ENCODE measurements at places on chromosomes 2 and 18.

DNA sequence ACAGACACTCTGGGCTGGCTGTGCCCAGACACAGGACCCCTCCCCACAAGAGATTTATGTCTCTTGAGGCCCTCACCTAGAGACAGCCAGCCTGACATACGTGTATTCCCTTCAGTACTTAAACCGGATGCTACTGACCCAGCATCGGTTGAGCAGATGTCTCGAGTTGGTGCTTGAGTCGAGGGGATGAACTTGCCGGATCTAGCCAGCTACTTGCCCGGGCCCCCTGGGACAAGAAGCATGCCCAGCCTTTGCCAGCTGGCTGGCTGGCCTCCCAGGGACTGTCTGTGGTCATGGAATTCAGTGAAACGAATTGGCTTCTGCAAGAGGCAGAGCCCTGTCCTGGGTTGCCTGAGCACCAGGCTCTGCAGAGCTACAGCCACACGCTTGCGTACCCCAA lies 36.0 kb downstream of the DNMT3A start:
- DNase-seq, result no peak

DNA sequence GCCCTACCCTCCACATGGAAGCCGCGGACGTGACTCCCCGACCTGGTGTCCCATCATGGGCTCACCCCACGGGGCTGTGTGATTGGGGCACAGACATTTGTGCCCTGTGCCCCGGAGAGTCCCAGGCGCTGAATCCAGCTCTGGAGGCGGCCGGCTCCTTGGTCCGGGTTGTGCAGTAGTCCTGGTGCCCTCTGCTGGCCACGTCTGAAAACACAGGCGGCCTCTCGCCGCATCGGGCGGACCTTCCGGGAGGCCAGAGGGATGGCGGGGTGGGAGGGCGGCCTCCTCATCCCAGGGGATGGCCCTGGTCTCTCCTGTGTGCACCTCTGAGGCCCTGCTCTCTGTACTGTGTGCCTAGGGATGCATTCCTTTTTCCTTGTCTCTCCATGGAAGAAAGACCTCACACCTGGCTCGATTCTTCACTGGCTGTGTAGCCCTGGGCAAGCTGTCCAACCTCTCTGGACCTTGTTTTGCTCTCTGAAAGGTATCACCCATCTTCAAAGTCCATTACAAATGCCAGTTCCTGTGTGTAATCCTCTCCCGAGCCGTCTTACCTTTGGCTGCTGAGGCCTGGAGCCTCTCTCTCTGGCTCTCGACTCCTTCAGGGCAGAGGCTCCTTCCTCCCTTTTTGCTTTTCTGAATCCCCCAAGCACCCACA lies 27.6 kb downstream of the CELF4 start:
- DNase-seq, result no peak

GRCh38 chr2:212173331-212173730 lies 365.3 kb downstream of the ERBB4 start:
- DNase-seq, result no peak

DNA sequence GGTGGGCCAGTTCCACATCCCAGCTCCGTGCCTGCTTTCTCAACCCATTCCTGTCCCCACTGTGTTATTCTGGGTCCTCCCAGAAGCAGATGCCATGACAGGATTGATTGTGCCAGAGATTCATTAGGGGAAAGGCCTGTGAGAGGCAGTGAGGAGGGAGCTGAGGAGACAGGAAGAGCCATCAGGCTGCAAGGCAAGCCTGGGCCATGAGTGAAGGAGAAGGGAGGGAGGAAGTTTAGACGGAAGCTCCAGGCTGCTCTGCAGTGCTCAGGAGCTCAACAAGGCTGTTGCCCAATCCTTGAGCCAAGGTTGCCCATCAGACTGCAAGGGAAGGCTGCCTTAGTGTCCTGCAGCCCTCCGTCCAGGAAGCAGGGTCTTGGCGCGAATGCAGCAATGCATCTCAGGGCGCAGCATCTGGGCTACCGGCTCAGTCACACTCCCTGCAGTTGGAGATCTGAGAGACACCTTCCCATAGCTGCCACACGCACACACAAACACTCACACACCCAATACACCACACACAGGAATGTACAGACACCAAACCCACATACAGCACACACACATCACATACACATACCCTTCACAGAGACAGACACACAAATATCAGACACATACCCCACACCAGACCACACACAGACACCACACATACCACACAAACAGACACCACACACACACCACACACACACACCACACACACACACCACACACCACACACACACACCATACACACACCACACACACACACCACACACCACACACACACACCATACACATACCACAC lies 139.5 kb upstream of the NDUFV2 start:
- DNase-seq, result no peak

- DNase-seq, result no peak
Measured at GRCh38 chr2:228367356-228367755, 185.9 kb upstream of the SPHKAP start.

- DNase-seq, result no peak
Measured at GRCh38 chr18:49721981-49722380, 91.4 kb downstream of the ACAA2 start.

DNA sequence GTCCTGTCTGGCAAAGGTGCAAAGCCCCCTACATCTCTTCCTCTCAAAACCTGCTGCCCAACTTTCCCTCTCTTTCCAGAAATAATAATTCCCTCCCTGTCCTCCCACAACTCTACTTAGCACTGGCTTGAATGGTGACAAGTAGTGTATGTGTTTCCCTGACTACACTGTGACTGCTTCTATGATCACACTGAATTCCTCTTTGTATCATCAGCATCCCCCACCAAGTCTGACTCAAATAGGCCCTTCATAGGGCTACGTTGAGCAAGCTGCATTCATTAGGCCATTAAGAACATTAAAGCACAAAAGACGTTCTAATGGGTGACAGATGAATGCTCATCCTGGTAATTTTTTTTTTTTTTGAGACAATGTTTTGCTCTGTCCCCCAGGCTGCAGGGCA lies 13.7 kb upstream of the ST3GAL5 start:
- no peak for DNase-seq

- no peak for DNase-seq
Measured at GRCh38 chr2:40160751-40161218, 291.1 kb downstream of the SLC8A1 start.

- DNase-seq, result no peak
Measured at GRCh38 chr2:98142106-98142791, 55.3 kb downstream of the VWA3B start.

DNA sequence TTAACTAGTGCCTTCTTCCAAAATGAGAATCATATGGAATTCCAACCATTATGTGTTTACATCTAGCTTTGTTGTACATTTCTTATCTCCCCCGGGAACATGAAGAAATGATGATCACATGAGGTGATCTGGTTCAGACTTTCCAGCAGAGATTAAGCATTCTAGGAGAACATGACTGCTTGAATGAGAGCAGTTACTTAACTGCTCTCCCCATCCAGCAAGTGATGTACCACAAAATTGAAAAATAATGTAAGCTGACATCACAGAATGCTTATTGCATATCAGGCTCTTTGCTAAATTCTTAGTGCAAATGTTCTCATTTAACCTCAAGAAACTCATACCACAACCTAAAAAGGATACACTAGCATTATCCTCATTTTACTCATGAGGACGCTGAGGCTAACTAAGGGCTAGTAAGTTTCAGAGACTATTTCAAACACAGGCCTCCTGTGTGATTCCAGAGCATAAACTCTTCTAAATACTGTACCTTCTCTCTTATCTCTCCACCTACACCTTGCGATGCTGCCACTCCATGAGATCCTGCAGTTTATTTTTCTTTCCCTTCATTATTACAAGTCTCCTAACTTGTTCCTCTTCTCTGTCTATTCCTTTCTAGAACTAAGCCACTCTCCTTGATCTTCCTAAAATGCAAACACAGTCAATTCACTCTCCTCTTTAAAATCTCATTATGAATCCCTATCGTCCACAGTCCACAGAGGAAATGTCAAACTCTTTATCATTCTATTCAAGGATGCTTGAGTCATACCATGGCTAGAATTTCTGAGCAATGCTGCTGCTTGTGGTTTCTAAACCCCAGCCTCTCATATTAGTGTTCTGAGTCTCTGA lies 1224.8 kb upstream of the ZEB2 start:
- DNase-seq, result no peak

DNA sequence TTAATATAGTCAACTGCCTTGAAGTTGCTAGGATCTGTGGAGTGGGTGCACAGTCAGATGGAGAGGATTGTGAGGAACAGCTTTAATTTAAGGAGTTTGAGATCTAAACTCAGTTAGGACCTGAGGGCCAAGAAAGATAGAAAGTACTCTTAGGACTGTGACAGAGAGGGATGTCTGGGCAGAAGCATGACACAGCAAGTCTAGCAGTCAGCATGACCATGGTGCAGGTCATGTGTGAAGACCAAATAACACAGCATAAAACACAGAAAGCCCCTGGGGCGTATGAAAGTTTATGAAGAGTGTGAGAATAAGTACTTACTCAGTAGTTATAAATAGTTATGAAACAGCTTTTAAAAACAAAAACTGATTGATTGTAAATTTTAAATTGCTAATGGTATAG lies 107.2 kb downstream of the GALNT1 start:
- DNase-seq, result no peak

GRCh38 chr18:3456686-3457069 lies 6.7 kb downstream of the TGIF1 start:
- DNase-seq, result no peak

DNA sequence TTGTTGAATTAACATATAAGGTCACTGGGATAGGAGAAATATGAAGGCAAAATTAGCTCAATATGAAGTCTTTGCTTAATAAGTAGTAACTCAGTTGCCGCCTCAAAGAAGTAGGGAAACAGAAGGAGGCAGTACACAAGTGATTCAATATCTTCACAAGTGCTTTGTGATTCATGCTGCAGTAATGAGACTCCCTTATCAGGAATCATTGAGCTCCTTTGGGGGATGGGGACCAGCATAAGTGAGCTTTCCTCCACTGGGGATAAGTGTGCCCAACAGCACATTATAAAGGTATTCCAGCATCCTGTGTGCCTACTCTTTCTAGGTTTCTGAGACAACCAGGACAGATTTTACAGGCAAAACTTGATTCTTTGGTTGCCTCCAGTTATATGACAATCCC lies 323.4 kb upstream of the UBE2E3 start:
- DNase-seq, result no peak

DNA sequence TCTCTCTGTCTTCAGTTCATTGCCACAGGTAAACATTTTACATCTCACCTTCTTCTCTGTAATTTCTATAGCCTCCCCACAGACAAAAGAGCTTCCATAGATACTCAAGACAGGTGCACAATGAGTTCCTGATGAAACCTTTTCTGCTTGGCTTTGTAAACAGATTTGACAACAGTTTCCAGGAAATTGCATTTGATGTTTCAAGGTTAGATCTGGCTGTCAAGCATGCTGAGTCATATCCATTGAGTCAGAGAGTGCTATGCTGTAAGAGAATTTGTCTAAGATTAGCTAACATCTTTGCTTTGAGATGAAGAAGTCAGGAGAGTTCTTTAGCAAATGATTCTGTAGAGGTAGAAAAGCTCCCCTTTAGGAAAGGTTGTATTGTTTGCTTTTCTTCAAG lies 40.6 kb upstream of the MAP2 start:
- no peak for DNase-seq

DNA sequence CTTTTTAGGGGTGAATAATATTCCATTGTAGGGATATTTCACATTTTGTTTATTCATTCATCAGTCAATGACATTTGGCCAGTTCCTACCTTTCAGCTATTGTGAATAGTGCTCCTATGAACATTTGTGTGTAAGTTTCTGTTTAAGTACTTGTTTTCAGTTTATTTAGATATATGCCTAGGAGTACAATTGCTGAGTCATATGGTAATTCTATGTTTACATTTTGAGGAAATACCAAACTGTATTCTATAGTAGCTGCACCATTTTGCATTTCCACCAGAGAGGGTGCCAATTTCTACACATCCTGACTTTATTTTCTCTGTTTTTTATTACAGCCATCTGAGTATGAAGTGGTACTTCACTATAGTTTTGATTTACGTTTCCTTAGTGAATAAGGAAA lies 54.4 kb upstream of the ZNF236 start:
- no peak for DNase-seq

DNA sequence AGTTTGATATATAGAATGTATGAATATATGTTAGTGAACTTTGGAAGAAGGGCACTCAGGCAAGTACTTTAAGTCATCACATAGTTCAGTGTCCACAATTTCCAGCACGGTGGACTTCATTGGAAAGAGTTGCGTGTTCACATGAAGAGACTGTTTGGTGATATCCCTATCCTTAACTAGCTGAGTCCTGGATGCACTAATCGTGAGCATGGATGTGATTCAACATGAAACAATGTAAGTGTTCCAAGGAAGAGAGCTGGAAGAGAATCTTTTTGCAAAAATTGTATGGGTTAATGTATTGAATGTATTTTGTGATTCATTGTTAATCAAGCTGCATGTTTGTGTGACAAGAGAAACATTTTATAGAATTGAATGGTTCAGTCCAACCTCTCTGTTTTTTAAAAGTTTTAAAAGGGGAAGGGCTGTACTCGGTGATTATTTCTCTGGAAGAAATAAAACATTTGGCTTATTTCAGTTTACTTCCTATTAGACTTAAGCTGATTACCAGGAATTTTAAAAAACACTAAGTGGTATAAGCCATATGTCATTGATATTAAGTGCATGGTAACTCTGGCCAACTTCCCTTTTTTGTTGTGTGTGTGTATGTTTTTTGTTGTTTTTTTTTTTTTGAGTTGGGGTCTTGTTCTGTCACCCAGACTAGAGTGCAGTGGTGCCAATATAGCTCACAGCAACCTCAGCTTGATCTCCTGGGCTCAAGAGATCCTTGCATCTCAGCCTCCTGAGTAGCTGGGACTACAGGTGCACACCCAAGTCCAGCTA lies 8.6 kb downstream of the XRCC5 start:
- DNase-seq, result no peak

Data from CD4-positive, CD25-positive, alpha-beta regulatory T cell (primary cell).